SJCRH30 (cell line): ENCODE measurements at places on chromosomes 16 and 17. TPM values are rescaled to one million over a fixed set of nuclear protein-coding genes. Genes with fewer than 3 reads are reported as not detected.

DNA sequence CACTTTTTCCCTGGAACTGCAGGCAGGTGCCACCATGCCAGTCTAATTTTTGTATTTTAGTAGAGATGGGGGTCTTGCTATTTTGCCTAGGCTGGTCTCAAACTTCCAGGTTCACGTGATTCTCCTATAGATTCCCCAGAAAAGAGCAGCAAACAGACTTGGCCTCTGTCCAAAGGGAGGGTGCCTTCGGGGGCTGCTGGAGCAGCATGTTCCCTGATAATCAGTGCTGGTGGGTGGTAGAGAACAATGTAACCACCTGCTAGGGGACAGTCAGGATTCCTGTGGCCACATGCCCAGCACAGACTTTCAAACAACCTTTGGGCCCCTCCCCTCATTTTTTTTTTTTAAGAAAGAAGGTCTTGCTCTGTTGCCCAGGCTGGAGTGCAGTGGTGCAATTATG lies 14.2 kb upstream of the CCNF start:
- H3K27me3 ChIP-seq, result no peaks in the 10 kb centered on the region
- no peak overlapping the region for H3K27ac ChIP-seq
- no peaks in the 10 kb centered on the region for H3K36me3 ChIP-seq
- no peak for DNase-seq
- H3K4me3 ChIP-seq, result no peak overlapping the region
- no peaks in the 10 kb centered on the region for H3K4me1 ChIP-seq

FBXW10B gene
- 0.10 and 0.12 TPM in 2 replicates for total RNA-seq

TAOK2 gene
- 27.3 and 30.6 TPM in 2 replicates for total RNA-seq

KRTAP9-2 gene
- total RNA-seq, result not detected in 2 replicates

DNA sequence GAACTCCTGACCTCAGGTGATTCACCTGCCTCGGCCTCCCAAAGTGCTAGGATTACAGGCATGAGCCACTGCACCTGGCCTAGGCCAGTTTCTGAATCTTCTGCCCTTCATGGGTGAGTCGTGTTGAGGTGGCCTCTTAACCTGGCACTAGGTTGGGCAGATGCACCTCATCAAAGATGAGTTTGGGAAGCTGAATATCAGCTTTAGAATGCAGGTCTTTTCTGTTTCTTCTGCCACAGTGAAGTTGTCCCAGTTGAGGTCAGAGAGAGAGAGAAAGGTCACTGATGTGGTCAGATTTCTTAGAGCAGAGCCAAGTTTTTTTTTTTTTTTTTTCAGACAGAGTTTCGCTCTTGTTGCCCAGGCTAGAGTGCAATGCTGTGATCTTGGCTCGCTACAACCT lies 111.3 kb upstream of the WSCD1 start:
- H3K4me3 ChIP-seq, result no peak overlapping the region
- DNase-seq, result no peak
- H3K27ac ChIP-seq, result no peak overlapping the region
- H3K27me3 ChIP-seq, result no peaks in the 10 kb centered on the region
- H3K4me1 ChIP-seq, result no peaks in the 10 kb centered on the region
- no peaks in the 10 kb centered on the region for H3K36me3 ChIP-seq

GRCh38 chr17:19449656-19450055 lies 38.6 kb downstream of the RNF112 start:
- DNase-seq, result no peak
- no peaks in the 10 kb centered on the region for H3K27me3 ChIP-seq
- no peaks in the 10 kb centered on the region for H3K36me3 ChIP-seq
- H3K27ac ChIP-seq, result no peak overlapping the region
